ENCODE measurements at places on chromosomes 4 and X.

GRCh38 chr4:183563874-183564273 is 59.0 kb downstream of the ING2 start:
- no peak for DNase-seq

DNA sequence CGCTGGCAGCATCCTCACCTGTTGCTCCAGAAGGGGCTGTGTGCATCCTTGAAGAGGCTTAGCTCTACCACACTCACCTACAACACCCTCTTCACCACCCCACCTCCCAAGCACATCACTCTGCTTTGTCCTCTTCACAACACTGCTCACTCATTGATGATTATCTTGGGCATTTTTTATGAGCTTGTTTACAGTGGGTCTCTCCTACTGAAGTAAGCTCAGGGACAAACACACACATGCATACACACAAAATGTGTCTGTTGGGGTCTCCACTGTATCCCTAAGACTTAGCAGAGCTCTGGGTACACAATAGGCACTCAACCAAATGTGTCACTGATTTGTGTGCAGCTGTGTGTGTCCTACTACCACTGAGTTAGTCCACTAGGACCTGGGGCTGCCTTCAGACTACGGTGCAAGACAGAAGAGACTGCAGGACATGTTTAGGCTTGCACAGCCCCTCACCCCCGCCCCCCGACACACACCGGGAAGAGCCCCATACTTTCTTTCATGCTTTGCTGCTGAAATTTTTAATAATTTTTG is 1.3 kb upstream of the GABRE start:
- no peak for DNase-seq

DNA sequence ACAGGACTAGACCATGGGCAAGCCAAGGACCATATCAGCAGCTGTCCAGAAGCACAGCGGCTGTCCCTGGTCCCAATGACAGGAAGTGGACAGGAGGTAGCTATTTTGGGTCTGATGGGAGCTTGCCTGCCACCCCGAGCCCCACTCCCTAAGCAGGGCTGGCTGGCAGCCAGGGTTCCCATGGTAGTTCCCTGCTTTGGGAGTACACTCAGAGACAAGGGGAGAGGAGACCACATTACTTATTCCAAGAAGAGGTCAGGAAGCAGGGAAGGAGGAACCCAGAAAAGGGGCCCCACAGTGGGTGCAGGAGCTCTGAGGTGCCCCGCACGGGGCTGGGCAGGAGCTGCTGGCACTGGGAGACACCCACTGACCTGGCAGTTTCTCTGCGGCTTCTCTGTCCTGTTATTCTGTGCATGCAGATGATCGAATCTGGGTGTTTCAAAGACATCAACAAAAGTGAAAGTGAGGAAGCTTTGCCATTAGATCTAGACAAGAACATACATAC is 36.3 kb downstream of the HTT-AS start:
- DNase-seq: no peak

GRCh38 chr4:123731035-123731434 is 334.4 kb downstream of the SPRY1 start:
- DNase-seq: no peak

DNA sequence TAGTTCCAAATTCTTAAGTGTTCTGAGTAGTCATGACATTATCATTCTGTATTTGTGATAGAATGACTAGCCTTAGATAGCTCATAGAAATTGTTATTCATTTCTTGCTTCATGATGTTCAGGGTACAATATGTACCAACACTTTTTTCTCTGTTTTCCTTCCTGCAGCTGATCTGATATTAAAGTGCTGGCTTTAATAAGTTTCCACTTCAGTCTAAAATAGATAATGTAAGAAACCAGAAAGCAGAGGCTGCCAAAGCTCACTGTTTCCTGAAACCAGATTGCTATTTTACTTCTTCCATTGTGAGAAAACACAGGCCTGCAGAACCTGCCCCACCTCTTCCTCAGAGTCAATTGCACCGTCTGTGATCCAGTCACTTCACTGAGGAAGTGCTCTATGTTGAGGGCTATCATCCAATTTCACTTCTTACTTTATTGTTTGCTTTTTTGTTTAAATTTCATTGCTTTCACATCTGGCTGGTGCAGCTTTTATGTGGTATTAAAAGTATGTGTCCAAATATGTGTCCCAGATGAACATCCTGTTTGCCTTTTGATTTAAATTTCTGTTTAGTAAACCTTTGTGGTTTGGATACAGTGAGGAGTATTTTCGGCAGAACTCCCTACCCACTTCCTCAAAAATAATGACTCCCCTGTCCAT is 652.1 kb downstream of the ANKRD50 start:
- DNase-seq: no peak

DNA sequence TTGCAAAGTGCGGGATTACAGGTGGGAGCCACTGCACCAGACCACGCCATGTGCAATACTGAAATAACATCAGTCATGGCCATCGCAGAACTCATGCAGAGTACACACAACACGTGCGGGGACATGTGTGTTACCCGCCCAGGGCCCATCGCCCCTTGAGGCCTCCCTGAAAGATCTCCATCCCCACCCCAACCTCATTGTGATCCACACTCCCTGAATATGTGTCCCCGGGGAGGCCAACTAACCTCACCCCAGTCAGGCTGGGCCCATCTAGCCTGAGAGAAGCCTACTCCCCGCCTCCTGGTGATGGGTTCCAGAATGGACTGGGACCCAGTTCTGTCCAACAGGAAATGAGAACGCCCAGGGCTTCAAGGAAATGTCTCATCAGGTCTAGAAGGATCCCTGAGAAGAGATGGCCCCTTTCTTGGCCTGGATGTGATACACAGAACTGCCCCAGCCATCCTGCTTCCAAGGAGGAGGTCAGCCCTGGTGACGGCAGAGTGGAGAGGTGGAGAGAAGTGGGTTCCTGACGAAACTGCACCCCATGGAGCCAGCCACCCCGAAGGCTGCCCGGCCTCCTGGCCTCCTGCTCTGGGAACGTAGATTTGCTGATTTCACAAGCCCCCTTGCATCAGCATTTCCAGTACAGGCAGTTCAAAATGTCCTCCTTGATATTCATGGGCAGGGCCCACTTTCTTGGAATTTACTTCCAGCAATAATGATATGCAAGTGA is 22.5 kb upstream of the CLDN24 start:
- DNase-seq: no peak

GRCh38 chr4:82491251-82491960 is 61.0 kb downstream of the ENOPH1 start:
- DNase-seq: no peak

DNA sequence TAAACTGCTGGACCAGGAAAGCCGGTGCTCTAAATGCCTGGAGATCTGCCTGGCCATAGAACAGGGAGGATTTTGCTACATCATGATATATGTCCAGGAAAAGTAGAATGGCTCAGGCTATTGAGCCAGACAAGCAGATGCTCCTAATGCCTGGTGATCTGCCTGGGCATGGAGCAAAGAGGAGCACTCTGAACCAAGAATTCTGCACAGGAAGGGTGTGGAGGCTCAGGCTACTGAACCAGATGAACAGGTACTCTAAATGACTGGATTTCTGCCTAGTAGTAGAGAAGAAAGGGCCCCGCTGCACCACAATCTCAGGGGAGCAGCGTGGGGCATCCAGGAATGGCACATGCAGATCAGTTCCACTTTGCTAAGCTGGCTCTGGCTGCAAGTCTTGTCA is 607.9 kb downstream of the ANKRD50 start:
- no peak for DNase-seq

GRCh38 chrX:36856849-36857248 is 151.3 kb upstream of the FAM47C start:
- DNase-seq: no peak

GRCh38 chr4:136320465-136320813 is 1211.9 kb downstream of the PCDH18 start:
- DNase-seq: no peak

- no peak for DNase-seq
Observed at GRCh38 chr4:69668680-69669079, 15.6 kb upstream of the UGT2A1 start.

GRCh38 chr4:40046311-40046980 is 10.2 kb upstream of the N4BP2 start:
- no peak for DNase-seq

DNA sequence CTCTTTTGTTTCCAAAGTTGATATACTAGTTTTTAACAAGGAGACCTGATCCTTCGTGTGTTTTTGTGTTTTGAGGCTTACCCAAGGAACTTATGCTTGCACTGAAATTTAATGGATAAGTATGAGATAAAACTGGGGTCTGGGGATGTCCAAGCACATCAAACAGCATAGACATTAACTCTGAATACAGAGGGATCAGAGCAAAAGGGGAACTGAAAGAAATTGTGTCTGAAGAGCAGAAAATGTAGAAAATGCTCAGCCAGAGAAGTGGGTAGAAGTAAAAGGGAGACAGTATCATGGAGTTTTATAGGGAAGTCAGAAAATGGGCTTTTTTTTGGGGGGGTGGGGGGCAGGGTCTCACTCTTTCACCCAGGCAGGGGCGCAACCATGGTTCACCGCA is 695.4 kb downstream of the ARAP2 start:
- DNase-seq: no peak

GRCh38 chrX:131901546-131901945 is 121.6 kb upstream of the STK26 start:
- no peak for DNase-seq

GRCh38 chr4:94350095-94350494 is 7.5 kb upstream of the HPGDS start:
- DNase-seq: no peak

- no peak for DNase-seq
Observed at GRCh38 chrX:17608888-17609287, 128.4 kb upstream of the SCML1 start.

DNA sequence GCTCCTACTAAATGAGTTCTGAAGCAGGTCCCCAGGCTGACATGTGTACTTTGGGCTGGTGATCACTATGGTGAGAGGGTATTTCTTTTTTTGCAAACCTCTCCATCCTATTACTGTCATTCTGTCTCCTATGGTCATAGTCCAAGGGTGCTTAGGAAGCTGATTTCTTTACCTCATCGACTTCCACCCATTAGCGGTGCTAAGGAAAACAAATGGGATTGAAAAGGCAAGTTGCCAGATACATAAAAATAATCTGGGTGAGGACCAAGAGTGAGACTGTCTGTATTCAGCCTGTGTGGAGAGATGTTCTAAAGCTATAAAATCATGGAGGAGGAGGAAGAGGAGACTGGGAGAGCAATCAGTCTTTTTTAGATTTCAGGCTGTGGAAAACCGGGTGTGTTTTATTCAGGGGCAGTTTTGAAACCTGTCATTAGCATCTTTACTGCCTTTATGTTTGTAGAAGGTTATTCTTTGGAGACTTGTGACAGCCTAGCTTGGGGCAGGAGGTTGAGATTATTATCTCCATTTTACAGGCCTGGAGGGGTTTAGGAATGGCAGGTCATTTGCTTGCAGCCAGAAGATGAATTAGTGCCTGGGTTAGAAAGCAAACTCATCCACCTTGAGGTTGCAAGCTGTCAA is 1.9 kb downstream of the TMEM164 start:
- no peak for DNase-seq

- no peak for DNase-seq
Observed at GRCh38 chr4:147864607-147865006, 132.7 kb downstream of the ARHGAP10 start.

DNA sequence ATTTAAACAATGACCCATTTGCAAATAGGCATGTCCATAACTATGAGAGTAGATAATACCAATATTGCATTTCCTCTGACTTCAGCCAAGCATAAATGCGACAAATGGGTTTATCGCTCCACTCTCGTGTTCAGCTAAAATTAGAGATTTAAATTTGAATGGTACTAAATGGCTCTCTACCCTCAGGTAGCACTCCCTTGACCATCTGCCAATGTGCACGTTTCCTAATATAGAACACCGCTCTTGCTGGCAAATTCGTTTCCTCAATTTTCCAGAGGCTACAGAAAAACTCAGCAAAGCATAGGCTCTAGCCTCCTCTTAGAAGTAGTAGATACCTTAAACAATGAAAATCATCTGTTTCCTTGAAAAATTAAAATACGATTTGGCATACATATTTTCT is 251.6 kb downstream of the ADGRA3 start:
- DNase-seq: no peak

DNA sequence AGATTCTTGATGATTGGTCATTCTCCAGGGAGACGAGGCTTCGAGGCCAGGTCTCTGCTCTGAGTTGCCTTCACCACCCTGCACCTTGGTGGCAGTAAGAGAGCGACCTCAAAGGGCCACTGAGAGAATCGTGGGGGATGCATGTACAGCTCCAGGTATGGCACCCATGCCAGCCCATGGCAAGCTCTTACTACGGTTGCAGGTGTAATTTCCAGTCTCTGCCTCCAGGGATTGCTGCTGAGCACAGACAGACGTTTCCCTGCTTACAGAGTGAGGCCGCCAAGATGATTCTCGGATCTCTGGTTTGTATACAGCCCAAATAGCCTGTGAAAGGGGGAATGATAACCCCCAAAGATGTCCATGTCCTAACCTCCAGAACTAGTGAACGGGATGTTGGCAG is 16.3 kb upstream of the DRD5 start:
- no peak for DNase-seq

GRCh38 chr4:141391293-141391692 is 170.6 kb downstream of the ZNF330 start:
- DNase-seq: no peak

DNA sequence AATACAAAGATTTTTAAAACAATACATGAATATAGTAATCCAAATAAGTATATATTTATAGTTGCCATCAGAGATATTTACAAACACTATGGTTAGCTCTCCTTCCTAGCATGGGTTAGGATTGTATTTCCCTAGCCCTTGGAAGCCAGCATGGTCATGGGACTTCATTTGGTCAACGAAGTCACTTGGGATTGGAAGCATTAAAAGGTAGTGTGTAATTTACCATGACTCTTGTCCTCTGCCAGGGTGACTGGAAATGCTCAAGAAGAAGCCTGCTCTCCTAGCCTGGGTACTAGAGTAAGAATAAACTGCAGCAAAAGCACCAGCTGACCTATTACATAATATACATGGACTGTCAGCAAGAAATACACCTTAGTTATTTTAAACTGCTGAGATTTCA is 102.9 kb downstream of the COL25A1 start:
- DNase-seq: no peak

GRCh38 chrX:41308884-41309647 is 24.9 kb upstream of the DDX3X start:
- no peak for DNase-seq

DNA sequence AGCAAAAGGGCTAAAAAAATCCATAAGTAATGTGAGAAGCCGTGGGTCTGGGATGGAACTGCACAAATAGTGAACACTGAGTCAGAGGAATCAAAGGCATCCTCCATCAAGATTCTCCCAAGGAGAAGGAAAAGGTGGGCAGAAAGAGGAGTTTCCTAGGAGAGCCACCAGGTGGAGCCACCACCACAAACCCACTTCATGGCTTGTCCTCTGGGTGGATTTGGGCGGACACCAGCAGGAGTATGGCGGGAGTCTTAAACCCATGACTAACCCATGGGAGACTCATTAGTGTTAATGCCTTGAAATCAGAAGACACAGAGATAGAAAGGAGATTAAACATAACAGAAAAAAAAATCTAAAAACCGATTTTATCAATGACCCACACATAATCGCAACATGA is 147.7 kb downstream of the SH3KBP1 start:
- DNase-seq: no peak

- no peak for DNase-seq
Observed at GRCh38 chr4:4727536-4727935, 131.9 kb upstream of the MSX1 start.

Measured in cerebellar nuclear complex (tissue), 1 donor.